ENCODE measurements at places on chromosomes 5 and 9.

DNA sequence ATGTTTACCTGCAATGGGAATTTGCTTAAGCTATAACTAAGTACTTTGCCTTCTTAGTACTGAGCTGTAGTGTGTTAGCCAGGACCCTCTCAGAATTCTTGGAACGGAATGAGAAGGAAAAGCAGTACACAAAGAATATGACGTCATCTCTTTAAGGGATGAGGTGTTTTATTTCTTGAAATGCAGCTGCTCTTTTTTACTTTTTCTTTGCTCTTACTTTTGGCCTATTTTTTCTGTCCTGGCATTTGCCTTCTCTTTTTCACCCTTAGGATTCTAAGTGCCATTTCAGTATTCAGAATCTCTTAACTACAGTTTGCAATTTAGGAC, 10.1 kb downstream of the KIF2A start:
- no peak for DNase-seq

- no peak for DNase-seq
Measured at GRCh38 chr5:81450940-81451339, 57.0 kb upstream of the ACOT12 start.

- no peak for DNase-seq
Measured at GRCh38 chr5:14449052-14449661, 132.4 kb upstream of the OTULINL start.

- no peak for DNase-seq
Measured at GRCh38 chr5:139276426-139276825, 17.1 kb upstream of the MATR3 start.

GRCh38 chr9:110742741-110743371, 74.3 kb downstream of the MUSK start:
- no peak for DNase-seq

GRCh38 chr9:78132701-78133058, 101.1 kb upstream of the GNAQ start:
- peak; percentile 4 for DNase-seq

- no peak for DNase-seq
Measured at GRCh38 chr5:19492861-19493260, 495.1 kb downstream of the CDH18 start.
